Activated T-cell treated with anti-CD3 and anti-CD28 coated beads, Interleukin-2, amount 50 U/mL, for 48 hours (primary cell): ENCODE measurements at places on chromosomes 11 and 22.

- DNase-seq: peak; percentile 62
Measured at GRCh38 chr11:279966-280705, 1.9 kb downstream of the NLRP6 start.

- no peak for DNase-seq
Measured at GRCh38 chr11:7645206-7645605, 28.1 kb downstream of the CYB5R2 start.

- DNase-seq: no peak
Measured at GRCh38 chr11:78205256-78205655, 16.5 kb downstream of the USP35 start.

DNA sequence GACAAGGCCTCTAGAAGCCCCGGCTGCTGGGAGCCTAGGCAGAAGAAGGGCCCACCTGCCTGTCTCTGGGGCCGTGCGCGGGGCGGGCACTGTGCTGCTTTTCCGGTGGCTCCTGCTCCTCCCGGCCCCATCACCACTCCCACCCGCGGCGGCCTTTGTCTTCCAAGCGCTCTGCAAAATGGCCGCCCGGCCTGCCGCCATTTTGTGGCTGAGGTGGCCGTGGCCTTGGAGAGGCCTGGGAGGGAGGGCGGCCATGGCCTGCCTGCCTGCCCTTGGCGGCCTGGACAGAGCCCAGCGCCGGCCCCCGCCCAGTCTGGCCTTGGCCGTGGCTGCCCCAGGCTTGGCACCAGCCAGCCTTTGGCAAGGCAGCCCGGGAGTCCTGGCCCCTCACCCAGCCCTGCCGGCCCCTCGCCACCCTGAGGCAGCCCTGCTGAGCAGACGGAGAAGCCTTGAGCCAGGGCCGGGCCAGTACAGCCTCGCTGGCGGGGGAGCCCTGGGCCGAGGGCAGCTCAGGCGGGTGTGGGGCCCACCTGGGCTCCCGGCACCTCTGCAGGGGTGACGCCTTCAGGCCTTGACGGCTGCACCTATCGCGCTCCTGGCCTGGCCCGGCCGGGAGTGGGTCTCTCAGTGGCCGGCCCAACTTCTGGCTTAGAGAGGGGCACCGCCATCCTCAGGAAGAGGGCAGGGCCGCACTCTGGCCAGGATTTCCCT is 46.0 kb upstream of the PPARA start:
- DNase-seq: no peak

GRCh38 chr11:35157814-35158700 is 19.1 kb downstream of the CD44 start:
- DNase-seq: no peak

- DNase-seq: no peak
Measured at GRCh38 chr11:19674836-19675235, 37.8 kb upstream of the NAV2 start.

DNA sequence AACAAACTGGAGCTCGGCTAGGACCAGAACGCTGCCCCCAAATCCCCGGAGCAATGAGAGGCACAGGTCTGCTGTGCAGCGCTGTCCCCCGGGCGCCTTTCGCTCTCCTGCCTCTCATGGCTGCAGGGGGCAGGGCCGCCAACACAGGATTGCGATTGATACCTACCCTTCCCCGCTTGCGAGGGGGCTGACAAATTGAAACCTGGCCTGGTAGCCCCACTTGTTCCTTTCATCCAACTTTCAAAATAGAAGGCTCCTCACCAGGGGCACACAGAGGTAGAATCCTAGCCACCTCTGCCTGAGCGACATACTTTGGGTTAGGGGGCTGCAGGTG is 642 bp upstream of the CASTOR1 start:
- no peak for DNase-seq

- no peak for DNase-seq
Measured at GRCh38 chr11:72609045-72609444, 65.2 kb downstream of the PDE2A start.

GRCh38 chr11:31768749-31769640 is 42.1 kb downstream of the PAX6 start:
- DNase-seq: no peak
